ENCODE measurements at places on chromosomes 3 and 15.
A peak's percentile ranks its signal among the peaks of the same experiment; 100 is the strongest.

DNA sequence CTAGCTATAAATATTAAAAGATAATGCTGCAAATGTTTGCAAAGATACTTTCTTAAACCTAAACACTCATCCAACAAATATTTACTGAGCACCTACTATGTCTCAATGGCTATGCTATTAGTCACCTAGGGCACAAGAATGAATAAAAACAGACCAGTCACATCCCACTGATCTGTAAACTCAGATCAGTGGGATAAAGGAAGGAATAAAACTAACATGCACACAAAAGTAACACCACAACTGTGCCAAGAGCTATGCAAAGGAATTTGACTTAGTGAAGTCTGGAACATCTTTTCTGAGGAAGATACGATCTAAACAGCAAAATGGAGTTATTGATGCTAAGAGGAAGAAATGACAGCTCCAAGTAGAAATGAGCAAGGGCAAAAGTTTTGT lies 56.6 kb downstream of the CBLB start:
- no peak for DNase-seq
- peaks cover 7% of the 10 kb centered on the region for H3K4me1 ChIP-seq
- H3K27ac ChIP-seq = no peak overlapping the region
- no peaks in the 10 kb centered on the region for H3K27me3 ChIP-seq

DNA sequence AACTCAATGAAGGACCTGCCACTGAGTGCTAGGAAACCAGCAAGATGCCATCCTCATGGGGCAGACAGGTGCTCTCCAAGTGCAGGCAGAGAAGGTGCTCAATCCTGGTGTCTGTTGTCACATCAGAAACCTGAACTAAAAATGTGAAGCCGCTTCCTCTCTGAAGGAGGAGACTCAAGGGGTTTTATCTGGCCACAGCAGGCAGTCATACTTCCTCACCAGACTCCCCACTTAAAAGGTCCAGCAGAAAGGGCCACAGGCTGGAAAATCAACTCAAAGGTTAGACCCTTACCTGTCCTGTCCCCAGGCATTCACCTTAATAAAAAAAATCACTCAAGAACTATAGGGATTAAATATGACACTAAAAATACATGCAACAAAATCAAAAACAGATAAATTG lies 4.8 kb downstream of the CCDC12 start:
- no peak overlapping the region for H3K4me3 ChIP-seq
- no peak for DNase-seq
- H3K27ac ChIP-seq = peak overlapping the region; percentile 11

DNA sequence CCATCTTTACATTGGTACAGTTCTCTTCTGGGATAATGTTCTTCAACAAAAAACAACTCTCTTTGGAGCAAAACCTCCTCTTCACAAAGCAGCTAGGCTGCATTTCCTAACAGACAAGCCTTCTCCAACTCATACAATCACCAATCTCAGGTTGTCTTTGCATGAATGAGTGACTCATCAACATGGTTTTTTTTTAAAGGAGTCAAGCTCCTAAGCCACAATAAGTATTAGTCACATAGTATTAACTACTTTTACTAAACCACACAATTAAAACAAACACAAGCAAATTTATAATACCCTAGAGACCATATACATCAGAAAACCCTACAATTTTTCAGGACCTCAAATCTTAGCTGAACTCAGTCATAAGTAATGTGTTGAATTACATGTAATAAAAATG lies 137.4 kb downstream of the TBC1D5 start:
- no peaks in the 10 kb centered on the region for H3K27me3 ChIP-seq
- H3K36me3 ChIP-seq = no peaks in the 10 kb centered on the region
- no peak overlapping the region for H3K4me3 ChIP-seq

DNA sequence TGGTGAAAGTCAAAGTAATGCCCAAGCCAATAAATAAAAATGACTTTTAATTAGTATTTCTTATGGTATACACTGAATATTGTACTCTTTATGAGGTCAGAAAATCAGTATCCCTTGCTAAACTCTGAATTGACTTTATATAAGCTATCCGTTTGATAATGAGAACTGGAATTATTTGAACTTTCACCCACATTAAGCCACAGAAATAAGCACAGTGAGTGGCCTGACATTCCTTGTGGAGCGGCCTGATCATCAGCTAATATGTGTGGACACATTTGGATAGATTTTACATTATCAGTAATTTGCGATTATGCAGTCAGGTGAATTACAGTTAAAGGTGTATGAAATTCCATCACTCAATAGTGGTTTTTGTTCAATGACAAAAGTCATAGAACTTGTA lies 136.0 kb upstream of the CBLB start:
- peak overlapping the region; percentile 69 for H3K27ac ChIP-seq
- no peaks in the 10 kb centered on the region for H3K27me3 ChIP-seq
- H3K4me1 ChIP-seq = no peaks in the 10 kb centered on the region
- H3K4me3 ChIP-seq = no peak overlapping the region

DNA sequence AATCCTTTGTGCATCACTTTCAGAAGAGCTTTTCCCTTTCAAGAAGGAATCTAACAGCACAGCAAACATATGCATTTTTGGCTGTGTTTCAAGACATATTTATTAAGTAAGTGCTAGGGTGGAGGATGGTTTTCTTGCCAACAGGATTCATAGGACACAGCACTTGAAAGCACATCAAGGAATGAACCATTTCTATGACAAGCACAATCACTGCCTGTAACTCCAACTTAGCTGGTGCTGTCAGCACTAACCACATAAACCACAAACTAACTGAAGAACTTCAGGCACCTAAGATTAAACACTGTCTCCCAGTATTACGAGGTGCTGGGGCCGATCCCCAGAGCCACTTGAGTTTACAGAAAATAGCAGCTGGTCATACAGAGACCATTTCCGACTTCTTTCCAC lies 35.4 kb upstream of the SPRED1 start:
- H3K27ac ChIP-seq = peak overlapping the region; percentile 75
- no peaks in the 10 kb centered on the region for H3K27me3 ChIP-seq
- H3K36me3 ChIP-seq = no peaks in the 10 kb centered on the region

DNA sequence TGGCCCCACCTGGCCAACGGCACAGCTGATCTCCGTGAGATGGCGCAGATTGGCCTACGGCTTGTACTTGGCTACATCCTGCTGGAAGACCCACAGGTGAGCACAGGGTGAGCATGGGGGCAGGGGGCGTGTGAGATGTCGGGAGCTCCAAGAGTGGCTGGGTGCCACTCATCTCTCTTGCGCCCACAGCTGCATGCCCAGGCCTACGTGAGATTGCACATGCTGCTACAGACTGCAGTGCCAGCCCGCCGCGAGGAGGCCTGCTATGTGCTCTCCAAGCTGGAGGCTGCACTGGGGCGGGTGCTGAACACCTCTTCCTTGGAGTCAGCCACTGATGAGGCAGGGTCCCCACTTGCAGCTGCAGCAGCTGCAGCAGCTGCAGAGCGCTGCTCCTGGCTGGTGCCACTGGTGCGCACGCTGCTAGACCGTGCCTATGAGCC lies 22.3 kb downstream of the NBEAL2 start:
- no peak overlapping the region for H3K27ac ChIP-seq
- no peaks in the 10 kb centered on the region for H3K27me3 ChIP-seq
- H3K4me1 ChIP-seq = peaks cover 6% of the 10 kb centered on the region
- no peak overlapping the region for H3K4me3 ChIP-seq
- H3K36me3 ChIP-seq = no peaks in the 10 kb centered on the region

- peaks cover 58% of the 10 kb centered on the region for H3K4me1 ChIP-seq
- no peaks in the 10 kb centered on the region for H3K27me3 ChIP-seq
- no peak overlapping the region for H3K4me3 ChIP-seq
- no peaks in the 10 kb centered on the region for H3K36me3 ChIP-seq
- peak overlapping the region; percentile 92 for H3K27ac ChIP-seq
- DNase-seq = no peak
Observed at GRCh38 chr15:89123181-89123525, 34.9 kb downstream of the ABHD2 start.

Data from hepatocyte (in vitro differentiated cells).